GM12864 (cell line): ENCODE measurements at places on chromosomes 12 and 14.

GRCh38 chr12:51219322-51219721 is 1.5 kb upstream of the POU6F1 start:
- DNase-seq = no peak

GRCh38 chr12:87815771-87816585 is 213.2 kb downstream of the C12orf50 start:
- no peak for DNase-seq

DNA sequence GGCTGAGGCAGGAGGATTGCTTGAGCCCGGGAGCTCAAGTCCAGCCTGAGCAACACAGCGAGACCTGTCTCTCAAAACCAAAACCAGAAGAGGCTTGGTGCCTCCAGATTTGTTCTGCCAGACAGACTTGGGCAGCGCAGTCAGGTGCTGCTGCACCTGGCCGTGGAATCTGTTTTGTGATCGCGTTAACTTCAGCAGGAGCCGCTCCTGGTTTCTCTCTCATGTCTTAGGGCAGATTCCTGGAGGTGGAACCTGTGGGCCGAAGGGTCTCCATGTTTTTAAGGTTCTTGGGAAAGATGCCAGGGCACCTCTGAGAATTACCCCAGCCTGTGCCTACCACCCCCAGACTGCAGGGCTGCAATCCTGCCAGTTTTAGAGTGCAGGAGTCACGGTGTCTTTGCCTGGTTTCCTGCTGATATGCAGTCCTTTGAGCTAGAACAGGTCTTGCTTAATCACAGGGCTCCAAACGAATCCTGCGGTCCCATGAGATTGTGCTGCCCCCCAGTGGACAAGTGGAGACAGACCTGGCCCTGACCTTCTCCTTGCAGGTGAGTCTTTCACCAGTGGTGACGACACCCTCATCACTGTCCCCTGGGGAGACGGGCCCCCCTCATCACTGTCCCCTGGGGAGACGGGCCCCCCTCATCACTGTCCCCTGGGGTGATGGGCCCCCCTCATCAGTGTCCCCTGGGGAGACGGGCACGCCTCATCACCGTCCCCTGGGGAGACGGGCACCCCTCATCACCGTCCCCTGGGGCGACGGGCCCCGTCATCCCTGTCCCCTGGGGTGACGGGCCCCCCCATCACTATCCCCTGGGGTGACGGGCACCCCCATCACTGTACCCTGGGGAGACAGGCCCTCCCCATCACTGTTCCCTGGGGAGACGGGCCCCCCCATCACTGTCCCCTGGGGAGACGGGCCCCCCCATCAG is 37.6 kb downstream of the PACS2 start:
- peak; percentile 68 for DNase-seq

GRCh38 chr12:29644536-29645162 is 139.1 kb downstream of the TMTC1 start:
- DNase-seq = no peak

- no peak for DNase-seq
Observed at GRCh38 chr14:91418387-91419043, 895 bp upstream of the CCDC88C start.

GRCh38 chr12:99946131-99946530 is 38.6 kb downstream of the ANKS1B start:
- no peak for DNase-seq

- no peak for DNase-seq
Observed at GRCh38 chr12:113072136-113072535, 15.6 kb downstream of the DTX1 start.

DNA sequence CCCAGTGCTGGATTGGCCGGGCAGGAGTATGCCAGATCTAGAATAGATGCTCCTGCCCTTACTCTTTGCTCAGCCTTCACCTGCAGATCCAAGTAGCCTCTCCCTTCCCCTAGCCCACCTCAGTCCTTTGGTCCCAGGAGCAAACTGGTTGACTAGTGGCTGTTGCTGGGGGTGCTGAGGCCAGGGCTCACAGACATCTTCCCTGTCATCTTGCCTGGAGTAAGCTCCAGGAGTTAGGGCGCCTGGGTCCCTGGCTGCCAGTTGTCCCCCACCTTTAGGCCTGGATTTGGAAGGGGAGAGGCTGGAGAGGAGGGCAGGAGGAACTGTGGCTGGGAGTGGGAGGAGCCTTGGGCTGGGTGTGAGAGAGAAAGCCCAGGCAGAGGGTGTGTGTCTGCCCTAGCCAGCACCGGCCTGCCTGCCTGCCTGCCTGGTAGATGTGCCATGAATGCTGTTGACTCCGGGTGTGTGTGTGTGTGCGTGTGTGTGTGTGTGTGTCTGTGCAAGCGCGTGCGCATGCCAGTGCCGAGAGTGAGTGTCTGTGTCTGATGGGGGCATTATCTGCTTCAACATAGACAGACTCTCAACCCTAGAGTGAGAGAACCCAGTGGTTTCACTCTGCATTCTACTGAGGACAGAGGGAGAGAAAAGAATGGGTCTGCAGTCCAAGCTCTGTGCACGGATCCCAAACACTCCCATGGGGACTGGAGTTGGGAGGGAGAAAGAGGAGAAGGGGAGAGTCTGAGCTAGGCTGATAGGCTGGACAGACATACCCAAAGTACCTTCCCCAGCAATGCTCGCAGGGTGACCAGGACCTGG is 845 bp upstream of the RARG start:
- no peak for DNase-seq

GRCh38 chr12:49059299-49060171 is 1.1 kb downstream of the KMT2D start:
- no peak for DNase-seq

GRCh38 chr14:100819829-100820475 is 6.0 kb upstream of the MEG3 start:
- DNase-seq = no peak

DNA sequence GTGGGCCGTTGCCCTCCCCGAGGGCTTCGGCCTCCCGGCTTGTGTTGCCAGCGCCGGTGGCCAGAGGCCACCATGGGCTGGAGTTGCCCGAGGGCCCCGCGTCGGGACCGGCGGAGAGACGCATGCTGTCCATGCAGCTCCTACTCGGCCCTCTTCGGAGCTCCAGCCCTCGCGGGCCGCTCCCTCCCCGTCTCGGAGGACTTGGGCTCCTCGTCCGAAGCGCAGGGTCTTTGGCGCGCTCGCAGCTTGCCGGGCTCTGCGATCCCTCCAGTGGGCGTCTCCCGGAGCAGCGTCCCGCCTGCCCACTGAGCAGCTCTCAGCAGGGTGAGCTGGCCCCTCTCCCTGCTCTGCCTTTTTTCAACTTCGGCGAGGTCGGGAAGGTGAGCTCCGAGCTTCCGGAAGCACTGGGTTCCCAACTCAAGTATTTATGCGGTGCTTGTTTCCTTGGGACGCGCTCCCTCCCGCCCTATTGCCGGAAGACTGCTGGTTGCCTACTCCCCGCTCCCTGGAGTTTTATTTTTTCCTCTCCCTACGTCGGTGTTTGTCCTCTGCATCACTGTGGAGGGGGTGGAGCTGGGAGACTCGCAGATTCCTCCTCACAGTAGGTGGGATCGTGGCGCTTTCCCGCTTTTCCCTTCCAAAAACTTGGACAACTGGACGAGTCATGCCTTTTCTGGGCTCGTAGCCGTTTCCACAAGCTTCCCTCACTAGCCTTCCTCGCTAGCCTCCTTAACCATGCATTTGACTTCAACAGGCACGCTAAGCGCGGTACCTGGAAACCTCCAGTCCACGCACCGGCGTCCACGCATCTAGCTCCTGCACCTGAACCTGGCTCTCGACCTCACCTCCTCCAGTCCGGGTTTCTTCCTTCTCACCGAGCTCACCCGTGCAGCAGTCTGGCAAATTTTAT is at the start of gene AVPR1A:
Gene AVPR1A (minus strand): TSS at position 489 of the 910 bp plus-strand sequence. CDS start 365 bp downstream, at position 124.
- DNase-seq = no peak

- DNase-seq = no peak
Observed at GRCh38 chr14:96582411-96582961, 80.3 kb downstream of the PAPOLA start.

DNA sequence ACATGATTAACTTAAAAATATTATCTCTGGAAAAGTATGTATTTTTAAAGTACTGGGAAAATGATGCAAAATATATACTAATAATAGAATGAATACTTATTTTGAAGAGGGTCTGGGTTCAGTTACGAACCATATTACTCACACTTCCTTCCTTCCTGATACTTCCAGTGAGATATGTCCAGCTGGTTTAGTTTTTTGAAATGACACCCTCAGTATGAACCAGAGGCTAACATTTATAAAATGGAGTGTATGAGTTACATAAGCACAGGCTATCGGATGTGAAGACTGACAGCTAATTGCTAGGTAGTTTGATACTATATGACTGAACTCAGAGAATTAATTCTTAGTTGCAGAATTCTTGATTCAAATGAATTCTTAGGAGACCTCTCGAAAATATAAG is 122.9 kb downstream of the OTOGL start:
- no peak for DNase-seq

GRCh38 chr12:132597333-132598316 is 12.8 kb downstream of the LRCOL1 start:
- DNase-seq = no peak

GRCh38 chr14:38070061-38070588 is 137.6 kb upstream of the SSTR1 start:
- DNase-seq = no peak

- no peak for DNase-seq
Observed at GRCh38 chr14:50955373-50956043, 11.2 kb upstream of the PYGL start.

GRCh38 chr12:48051681-48052080 is 47.4 kb upstream of the COL2A1 start:
- DNase-seq = no peak

DNA sequence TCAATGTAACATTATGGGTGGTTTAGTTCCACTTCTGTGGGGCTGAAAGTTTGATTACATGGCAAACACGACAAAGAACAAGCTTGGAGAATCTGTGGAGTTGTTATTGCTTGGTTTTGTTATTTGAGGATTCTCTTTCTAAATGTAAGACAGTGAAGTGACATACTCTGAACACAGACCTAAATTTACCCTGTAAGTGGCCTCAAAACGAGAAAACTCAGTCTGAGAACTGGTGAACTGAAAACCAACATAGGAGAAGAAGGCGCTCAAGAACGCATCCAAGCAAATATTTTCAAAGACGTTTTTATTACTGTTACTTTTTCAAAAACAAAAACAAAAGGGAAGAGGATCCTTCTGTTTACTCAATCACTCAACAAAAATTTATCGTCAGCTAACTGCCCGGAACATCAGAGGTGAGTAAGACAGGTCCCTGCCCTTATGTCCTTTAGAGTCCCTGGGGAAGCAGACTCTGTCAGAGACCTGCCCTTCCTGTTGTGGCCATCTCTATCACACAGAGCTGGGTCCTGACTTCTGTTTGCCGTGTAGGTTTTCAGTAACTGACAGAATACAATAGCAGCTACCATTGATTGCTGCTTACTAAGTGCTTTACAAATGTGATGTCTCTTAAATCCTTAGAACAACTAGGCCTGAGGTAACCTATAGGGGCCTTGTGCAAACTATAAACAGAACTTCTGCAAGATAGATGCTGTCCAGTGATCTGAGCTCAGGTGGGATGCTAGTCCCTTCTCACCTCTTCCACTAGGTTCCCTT is 79.3 kb upstream of the C12orf71 start:
- no peak for DNase-seq
